CD4-positive, alpha-beta T cell treated with Interleukin-4 for 1 hour (primary cell): ENCODE measurements at places on chromosomes 16 and 17.

DNA sequence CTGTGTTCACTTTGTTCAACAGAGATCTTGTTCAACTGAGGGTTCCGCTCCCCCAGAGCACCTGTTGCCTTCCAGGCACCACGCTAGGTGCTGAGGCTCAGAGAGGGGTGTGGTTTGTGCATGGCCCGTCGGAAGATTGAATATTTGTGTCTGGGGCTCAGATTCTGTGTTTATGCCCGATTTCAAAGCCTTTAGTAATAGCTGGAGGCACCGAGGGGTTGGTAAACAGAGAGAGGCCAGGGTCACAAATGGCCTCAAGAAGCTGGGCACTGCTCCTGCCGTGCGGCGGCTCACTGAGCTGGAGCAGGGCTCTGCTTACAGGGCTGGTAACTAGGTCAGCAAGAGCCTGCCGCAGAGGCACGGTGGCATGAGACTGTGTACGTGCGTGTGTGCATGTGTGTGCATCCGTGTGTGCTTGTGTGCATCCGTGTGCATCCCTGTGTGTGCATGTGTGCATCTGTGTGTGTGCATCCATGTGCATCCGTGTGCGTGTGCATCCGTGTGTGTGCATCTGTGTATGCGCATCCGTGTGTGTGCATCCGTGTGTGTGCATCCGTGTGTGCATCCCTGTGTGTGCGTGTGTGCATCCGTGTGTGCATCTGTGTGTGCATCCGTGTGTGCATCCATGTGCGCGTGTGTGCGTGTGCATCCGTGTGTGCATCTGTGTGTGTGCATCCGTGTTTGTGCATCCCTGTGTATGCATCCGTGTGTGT, 5.4 kb downstream of the ITGAE start:
- DNase-seq = no peak

DNA sequence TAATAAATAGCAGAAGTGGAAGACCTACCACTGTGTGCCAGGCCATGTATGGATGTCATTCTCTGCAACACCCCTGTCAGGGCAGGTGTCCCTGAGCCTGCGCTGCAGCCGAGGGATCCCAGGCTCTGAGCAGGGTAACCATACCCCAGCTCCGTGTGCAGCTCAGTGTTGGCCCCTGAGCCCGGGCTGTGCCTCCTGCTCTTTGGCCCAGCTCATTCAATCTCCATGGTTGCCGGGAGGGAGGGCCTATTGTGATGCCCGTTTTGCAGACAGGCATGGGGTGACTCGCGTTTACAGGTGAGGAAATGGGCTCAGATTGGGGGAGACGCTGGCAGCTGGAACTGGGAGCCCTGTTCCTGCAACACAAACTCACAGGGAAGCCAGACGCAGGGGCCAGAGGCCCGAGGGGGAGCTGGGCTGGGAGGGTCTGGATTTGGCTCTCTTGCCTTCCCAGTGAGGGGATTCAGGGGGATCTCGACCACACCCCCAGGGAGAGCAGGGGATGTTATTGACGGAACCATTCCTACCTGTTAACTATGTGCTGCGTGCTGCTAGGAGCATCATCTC, 190.5 kb downstream of the IRF8 start:
- DNase-seq = no peak

- no peak for DNase-seq
Observed at GRCh38 chr16:51287121-51287755, 136.2 kb upstream of the SALL1 start.

GRCh38 chr16:62741692-62742091, 705.5 kb upstream of the CDH8 start:
- no peak for DNase-seq

GRCh38 chr16:51376080-51376479, 225.0 kb upstream of the SALL1 start:
- DNase-seq = no peak

DNA sequence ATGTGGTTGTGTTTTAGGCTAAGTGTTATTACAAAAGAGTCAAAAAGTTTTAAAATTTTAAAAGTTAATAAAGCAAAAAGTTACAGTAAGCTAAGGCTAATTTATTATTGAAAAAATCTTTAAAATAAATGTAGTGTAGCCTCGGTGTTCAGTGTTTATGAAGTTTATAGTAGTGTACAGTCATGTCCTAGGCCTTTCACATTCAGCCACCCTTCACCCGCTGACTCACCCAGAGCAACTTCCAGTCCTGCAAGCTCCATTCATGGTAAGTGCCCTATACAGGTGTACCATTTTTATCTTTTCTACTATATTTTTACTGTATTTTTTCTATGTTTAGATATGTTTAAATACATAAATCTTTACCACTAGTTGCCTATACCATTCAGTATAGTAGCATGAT, 98.5 kb upstream of the RPRML start:
- no peak for DNase-seq

DNA sequence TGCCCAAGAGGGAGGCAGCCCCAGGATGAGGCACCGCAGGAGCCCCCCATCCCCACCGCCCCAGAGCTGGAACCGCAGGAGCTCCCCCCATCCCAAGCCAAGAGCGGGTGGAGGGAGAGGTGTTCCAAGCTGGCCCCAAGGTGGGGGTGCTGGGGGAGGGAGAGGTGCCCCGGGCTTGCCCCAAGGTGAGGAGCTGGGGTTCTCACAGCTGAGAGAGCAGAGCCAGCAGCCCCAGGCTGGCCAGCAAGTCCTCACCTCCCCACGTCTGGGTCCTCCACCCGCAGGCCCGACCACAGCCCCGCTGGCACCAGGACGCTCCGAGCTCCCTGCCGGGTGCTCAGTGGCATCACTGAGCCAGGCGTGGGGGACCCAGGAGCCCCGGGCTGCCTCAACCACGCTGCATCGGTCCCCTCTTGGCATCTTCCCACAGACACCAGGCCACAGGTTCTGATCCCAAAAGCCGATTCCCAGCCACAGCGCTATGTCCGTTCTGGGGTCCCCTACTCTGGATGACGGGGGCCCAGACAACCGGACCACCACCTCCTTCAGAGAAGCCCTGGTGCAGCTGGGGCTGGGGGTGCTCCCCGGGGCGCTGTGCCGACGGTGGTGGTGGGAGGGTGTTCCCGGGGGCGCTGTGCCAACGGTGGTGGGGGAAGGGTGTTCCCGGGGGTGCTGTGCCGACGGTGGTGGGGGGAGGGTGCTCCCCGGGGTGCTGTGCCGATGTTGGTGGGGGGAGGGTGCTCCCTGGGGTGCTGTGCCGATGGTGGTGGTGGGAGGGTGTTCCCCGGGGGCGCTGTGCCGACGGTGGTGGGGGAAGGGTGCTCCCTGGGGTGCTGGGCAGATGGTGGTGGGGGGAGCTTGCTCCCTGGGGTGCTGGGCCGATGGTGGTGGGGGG, 15.4 kb upstream of the WDR45B start:
- DNase-seq = no peak

GRCh38 chr17:74691151-74691550, 21.6 kb downstream of the CD300LF start:
- no peak for DNase-seq

GRCh38 chr17:45688353-45688752, 95.8 kb upstream of the CRHR1 start:
- DNase-seq = no peak

GRCh38 chr17:16273499-16273898, 56.5 kb downstream of the PIGL start:
- no peak for DNase-seq

GRCh38 chr17:30005709-30006320, 64.4 kb downstream of the EFCAB5 start:
- DNase-seq = no peak

- DNase-seq = no peak
Observed at GRCh38 chr16:51985126-51985525, 561.8 kb downstream of the TOX3 start.

DNA sequence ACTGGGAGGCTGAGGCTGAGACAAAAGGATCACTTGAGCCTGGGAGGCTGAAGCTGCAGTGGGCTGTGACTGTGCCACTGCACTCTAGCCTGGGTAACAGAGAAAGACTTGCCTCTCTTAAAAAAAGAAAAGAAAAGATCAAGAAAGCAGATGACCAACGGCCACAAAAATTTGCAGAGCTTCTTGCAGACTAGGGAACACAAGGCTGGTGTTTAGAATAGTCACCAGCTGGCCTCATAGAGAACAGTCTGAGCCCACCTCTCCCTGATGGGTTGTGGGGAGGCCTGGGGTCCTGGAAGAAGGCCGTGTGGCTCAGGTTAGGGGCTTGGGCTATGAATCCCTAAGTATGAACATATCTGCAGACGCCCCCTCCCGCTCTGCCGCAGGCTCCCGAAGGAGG, 73.7 kb upstream of the MED9 start:
- no peak for DNase-seq
